ENCODE measurements at places on chromosomes 6 and 20. TPM values are rescaled to one million over a fixed set of nuclear protein-coding genes. Genes with fewer than 3 reads are reported as not detected.

BPI gene
- not detected for total RNA-seq

FOXQ1 gene
- total RNA-seq, result 2.8 TPM

BIRC7 gene
- not detected for total RNA-seq

CCN5 gene
- 43.8 TPM for total RNA-seq

Measured in thyroid gland (tissue), 4 donors.